Hematopoietic multipotent progenitor cell treated with erythropoietin and hydrocortisone succinate and interleukin-3 and kit ligand, for 15 days (in vitro differentiated cells): ENCODE measurements at places on chromosomes 3 and 15.

DNA sequence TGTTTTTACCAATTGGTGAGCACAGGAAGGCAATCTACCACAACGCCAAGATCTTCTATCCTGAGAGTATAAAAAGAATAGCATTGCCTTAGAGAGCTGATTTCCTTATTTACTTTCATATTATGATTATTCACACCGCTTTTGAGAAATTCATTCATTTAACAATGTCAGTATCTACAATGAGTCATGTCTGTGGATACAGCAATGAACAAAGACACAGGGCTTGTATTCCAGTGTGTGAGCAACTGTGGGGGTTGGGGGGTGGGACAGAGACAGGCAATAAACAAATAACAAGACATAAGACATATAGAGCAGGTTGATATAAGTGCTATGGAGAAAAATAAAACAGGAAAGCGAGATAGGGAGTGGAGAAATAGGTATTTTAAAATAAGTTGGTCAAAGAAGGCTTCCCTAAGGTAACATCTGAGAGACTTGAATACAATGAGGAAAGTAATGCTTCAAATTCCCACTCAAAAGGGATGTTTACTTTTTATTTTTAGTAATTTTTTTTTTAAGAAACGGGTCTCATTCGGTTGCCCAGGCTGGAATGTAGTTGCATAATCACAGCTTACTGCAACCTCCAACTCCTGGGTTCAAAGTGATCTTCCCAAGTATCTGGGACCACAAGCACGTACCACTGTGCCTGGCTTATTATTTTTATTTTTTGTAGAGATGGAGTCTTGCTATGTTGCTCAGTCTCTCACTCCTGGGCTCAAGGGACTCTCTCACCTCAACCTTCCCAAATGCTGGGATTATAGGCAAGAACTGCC lies 45.7 kb downstream of the PGBD4 start:
- DNase-seq, result no peak

GRCh38 chr3:119965692-119966091 lies 128.6 kb downstream of the GSK3B start:
- DNase-seq, result no peak

GRCh38 chr3:71991046-71991445 lies 206.1 kb upstream of the PROK2 start:
- DNase-seq, result no peak

DNA sequence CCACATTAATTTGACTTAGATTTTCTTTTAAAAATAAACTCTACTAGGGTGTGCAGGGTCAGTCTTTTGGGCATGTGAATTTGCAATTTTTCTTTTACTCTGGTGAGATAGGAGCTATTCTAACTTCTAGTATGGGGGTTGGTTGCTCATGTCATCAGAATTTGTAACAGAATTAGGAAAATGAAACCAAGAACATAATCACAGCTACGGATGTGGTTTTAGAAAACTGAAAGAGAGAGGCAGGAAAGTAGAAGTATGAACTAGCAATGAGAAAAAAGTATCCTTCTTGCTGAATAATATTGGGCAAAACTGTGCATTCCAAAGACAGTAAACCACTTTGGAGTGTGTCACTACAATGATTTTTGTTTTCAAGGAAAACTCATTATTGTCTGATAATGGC lies 43.3 kb downstream of the ADPGK start:
- DNase-seq, result no peak

DNA sequence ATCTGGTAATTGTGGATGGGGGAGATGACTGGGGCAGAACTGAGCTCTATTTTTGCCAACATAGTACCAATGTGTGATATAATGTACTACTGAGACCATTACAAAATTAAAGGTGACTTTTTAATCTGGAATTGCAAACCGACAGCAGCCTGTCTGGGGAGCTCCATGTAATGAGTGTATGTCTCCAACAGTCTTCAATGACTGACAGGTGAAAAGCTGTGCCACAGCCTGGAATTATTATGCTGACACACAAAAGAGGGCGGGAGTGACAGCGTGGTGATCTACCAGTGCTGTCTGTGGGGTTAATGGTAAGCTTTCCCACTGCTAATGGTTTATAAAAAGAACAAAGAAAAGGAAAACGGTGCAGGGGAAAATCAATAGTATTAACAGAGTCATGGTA lies 143.4 kb downstream of the CLSTN2 start:
- DNase-seq, result no peak

GRCh38 chr15:83108266-83109219 lies 1.1 kb downstream of the TM6SF1 start:
- peak; percentile 23 for DNase-seq

GRCh38 chr15:23857028-23857641 lies 170.0 kb upstream of the NDN start:
- DNase-seq, result no peak

GRCh38 chr3:188330138-188330537 lies 176.2 kb downstream of the LPP start:
- DNase-seq, result no peak

DNA sequence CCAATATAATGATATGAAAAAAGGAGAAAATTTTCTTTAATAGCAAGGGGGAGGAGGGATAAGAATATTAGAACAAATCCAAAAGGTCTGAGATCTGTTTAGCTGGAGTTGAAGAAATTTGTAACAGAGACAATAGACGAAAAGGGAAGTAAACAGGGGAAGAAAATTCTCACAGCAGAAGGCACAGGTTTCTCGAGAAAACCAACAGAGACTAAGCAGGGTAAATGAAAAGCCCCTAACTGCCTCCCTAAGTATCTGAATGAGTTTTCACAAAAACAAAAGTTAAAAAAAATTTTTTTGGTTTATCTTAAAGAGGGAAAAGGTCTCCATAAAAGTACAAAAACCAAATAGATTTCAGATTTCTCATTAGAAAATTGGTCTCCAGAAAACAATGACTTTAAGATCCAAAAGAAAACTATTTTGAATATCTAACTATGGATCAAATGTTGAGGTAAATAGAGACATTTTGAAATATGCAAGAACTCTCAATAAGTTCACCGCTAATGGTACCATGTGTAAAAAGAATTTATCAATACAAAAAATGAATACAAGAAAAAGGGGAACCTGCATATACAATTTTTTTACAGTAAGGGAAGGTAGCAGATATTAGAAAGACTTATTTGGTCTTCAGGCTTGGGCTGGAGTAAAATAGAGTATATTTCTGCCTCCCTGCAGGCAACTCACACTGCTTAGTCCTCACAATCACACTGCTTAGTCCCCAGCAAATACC lies 23.9 kb upstream of the NEK10 start:
- no peak for DNase-seq

DNA sequence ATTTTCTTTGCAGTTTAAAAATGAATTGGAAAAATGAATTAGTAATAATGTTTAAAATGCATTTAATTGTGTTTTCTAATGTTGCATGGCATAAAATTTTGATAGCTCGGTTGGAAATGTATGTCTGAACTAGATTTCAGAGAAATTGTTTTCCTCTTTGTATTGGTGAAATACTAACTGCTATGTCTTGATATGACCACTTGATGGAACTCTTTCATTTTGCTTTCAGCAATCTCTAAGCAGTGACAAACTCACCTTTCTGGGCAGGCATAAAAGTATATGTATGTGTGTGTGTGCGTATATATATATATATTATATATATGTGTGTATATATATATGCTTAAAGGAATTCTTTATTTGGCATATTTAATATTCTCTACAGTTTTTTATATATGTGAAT lies 239.3 kb upstream of the ZNF717 start:
- DNase-seq, result no peak

DNA sequence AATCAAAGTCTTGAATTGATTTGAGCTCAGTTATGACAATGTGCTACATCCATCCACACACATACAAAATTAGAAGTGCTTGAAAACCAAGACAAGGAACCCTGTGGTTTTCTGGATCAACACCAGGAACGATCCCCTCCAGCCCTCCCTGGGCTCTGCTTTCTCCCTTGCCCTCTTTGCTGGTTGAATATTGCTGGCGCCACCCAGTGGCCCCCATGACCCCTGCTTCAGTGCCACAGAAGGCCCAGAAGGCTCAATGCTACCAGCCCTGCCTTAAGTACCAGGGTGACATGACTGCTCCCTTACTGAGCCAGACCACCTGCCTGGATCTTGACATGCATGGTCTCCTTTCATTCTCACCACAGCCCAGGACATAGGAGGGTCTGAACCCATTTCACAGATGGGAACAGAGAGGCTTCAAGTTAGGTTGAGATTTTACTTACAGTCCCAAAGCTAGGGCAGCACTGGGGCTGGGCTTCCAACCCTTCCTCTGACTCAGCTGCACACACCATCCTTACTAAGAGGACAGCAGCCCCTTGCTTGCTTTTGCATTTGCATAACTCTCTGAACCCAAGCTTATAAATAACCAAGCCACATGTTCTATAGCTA lies 15.0 kb downstream of the IL12A start:
- no peak for DNase-seq

- DNase-seq, result no peak
Measured at GRCh38 chr15:60720493-60721256, 241.7 kb upstream of the ICE2 start.

DNA sequence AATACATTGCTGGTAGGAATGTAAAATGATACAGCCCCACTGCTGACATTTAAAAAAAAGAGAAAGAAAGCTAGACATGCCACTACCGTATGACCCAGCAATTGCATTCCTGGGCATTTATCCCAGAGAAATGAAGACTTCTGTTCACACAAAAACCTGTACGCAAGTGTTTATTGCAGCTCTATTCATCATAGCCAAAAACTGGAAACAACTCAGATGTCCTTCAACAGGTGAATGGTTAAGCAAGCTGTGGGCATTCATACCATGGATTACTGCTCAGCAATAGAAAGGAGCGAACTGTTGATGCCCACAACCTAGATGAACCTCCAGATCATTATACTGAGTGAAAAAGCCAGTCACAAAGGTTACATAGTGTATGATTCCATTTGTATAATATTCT lies 132.5 kb downstream of the MAP2K5 start:
- no peak for DNase-seq

DNA sequence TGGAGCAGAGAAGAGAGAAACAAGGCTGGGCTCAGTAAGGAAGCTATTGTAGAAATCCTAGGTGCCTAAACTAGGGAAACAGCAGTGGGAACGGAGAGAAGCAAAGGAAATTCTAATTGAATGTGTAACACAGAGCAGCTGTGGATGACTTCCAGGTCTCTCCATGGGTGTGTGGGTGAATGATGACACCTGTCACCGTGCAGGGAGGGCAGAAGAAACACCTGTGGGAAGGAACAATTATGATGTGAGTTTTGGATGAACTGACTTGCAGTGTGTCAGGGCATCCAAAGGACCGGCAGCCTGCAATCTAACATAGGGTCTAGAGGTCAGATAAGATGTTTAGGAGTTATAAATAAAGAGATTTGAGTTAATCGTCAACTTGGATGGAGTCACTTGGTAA lies 144.2 kb downstream of the RYR3 start:
- DNase-seq, result no peak

- no peak for DNase-seq
Measured at GRCh38 chr15:43776101-43776717, 557 bp downstream of the ELL3 start.

DNA sequence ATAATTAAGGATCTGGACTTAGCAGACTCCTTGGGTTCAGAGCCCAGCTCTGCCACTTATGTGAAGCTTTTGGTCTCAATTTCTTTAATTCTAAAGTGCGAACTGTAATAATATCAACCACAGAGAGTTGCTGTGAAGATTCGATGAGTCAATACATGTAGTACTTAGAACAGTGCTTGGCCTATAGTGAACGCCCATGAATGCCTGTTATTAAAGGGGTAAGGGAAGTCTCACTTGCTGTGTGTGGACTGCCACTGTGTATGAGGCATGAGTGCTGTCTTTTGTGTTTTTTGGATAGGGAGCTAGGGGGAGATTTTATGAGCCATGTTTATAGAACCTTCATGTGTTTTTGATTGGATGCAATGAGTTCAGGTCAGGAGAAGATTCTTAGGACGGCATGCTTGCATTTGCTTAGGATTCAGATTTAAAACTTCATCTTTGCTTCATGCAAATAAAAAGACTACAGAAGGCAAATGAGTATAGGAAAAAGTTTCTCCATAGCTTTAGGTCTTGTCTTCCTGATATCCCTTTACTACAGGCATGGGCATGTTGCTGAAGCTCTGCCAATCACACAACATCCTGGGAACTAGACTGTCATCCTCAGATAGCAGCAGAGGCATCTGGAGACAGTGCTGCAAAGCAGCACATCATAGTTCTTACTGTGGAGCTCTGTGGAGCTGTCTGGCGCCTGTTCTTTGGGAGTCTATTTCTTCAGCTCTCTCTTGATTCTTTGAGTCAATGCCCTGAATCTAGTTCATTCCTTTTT lies 50.0 kb downstream of the PLS1 start:
- DNase-seq, result no peak

GRCh38 chr15:78944202-78944625 lies 632 bp downstream of the CTSH start:
- DNase-seq, result no peak

DNA sequence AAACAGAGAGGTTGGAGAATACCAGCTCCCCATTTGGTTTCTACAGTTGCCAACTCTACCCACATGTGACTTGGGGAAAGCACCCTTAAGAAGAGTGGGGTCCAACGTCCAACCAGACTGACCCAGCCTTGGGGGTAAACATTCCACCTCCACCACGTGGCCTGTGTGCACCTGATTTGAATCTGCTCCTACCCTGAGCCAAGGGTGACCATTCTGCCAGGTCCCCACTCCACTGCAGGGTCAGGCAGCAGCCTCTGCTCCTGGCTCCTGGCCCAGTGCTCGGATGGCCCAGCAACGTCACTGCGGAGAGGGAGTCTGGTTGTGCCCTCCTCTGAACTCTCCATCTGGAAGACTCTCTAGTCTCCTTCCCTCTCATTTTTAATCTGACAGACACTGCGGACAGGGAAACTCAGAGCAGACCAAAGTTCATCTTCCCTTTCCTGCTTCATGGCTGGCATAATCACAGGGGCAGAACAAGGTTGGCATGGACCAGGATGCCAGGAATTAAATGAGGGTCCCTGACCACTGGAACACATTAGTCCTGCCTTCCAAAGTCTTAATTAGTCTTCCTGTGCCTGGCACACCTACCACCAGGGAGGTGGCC lies 29.4 kb downstream of the FHIT start:
- DNase-seq, result no peak

- DNase-seq, result no peak
Measured at GRCh38 chr15:64232400-64232799, 69.6 kb upstream of the PPIB start.
